ENCODE measurements at places on chromosomes 2 and 18. TPM values are rescaled to one million over a fixed set of nuclear protein-coding genes. Genes with fewer than 3 reads are reported as not detected.

- no peak for DNase-seq
These were observed 5.1 kb downstream of the EHD3 start for GRCh38 chr2:31238906-31239592.

The PREPL gene
- total RNA-seq, result 22.0 TPM

The REG1A gene
- not detected for total RNA-seq

DNA sequence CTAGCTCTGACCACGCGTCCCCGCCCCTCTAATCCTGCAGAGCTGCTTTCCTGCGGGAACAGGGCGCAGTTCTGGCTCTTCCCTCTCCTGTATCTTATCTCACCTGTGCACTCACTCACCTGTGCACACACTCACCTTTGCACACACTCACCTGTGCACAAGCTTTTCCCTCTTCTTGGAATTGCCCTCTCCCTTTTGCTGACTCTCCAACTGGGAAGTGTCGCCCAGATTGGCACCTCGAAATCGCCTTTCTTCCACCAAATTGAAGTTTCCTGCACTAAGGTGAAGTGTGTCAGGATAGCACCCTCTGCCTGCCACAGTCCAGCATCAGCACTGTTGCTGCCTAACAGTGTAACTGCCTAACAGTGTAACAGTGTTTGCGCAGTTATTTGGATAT lies 566 bp upstream of the CMPK2 start:
- peak; percentile 28 for DNase-seq

- DNase-seq, result no peak
These were observed 5.9 kb upstream of the DNAJC27 start for GRCh38 chr2:24977631-24978030.

DNA sequence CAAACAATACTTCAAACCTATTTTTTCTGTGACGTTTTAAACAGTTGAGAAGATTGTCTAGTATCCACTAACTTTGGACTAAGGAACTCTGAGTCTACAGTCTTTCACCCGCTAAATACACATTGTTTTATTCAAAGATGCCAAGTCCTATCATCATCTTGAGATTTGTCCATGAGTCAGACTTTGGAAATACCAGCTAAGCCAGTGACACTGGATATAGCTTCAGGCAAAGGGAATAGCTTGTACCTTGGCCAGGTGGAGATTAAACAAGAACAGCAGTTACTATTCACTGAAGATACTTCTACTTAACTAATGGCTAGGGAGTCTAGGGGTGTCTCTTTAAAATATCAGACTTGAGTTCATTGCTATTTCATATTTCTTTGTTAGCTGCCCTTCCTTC lies 137.5 kb downstream of the COMMD1 start:
- DNase-seq, result no peak

- no peak for DNase-seq
These were observed 138.9 kb downstream of the PXDN start for GRCh38 chr2:1605102-1606045.

GRCh38 chr2:43569921-43570320 lies 25.9 kb downstream of the THADA start:
- no peak for DNase-seq

The DYNAP gene
- total RNA-seq, result not detected

GRCh38 chr2:168727904-168728470 lies 74.5 kb upstream of the NOSTRIN start:
- no peak for DNase-seq

The VAMP5 gene
- 35.1 TPM for total RNA-seq

DNA sequence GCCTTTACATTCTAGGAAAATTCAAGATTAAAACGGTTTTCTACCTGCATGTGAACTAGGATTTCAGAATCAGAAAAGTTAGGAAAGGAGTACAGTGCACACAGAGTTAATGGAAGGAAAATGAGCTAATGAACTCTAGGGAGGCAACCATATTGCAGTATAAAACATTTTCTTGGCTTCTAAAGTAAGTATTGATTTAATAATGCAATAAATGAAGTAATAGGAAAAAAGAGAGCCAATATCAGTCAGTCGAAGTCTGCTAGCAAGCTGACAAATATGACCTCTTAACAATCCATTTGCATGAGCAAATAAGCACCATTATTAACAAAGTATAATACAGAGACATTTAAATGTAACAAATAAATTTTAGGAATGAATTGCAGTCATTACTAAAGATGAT lies 80.2 kb upstream of the COL3A1 start:
- no peak for DNase-seq

DNA sequence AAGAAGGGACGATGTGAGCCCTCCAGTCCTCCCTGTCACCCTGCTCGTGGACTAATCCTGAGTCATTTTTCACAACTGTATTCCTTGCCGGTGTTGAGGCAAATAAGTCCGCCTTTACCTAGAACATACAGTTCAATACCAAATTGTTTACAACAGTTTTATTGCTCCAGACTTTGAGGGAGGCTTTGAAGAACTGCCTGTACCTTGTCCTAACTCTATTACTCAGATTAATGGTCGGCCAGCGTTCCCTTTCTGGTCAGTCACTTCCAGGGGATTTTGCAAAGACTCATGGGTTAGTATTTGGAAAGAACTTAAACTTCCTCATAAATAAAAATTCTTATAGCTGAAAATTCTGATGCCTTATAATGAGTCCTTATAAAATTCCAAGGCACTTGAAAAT lies 85.1 kb upstream of the ZNF532 start:
- no peak for DNase-seq

The EMILIN2 gene
- total RNA-seq, result 6.2 TPM

The RBKS gene
- total RNA-seq, result 1.7 TPM

The TUBA3E gene
- total RNA-seq, result not detected

The GKN1 gene
- total RNA-seq, result not detected

The ABCG5 gene
- total RNA-seq, result not detected

- DNase-seq, result no peak
These were observed 189.9 kb downstream of the SLC4A10 start for GRCh38 chr2:161814008-161814660.

DNA sequence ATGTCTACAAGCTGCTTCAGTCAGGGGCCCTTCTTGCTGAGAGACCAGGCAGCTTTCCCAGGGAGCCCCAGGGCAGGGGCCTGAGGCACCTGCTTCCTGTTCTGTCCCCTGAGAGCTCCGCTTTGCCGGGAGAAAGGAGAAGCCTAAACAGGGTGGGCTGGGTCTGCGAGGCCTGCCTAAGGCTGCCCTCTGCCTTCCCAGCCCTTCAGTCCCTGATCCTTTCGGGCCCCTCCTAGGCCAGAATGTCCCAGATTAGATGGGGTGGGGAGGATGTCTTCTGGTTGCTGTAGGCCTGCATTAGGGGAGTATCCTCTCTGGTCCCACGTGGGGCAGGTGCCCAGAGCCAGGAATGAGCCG lies 72.4 kb downstream of the TGOLN2 start:
- DNase-seq, result no peak

GRCh38 chr18:48540251-48541025 lies 1.6 kb downstream of the CTIF start:
- peak; percentile 65 for DNase-seq

DNA sequence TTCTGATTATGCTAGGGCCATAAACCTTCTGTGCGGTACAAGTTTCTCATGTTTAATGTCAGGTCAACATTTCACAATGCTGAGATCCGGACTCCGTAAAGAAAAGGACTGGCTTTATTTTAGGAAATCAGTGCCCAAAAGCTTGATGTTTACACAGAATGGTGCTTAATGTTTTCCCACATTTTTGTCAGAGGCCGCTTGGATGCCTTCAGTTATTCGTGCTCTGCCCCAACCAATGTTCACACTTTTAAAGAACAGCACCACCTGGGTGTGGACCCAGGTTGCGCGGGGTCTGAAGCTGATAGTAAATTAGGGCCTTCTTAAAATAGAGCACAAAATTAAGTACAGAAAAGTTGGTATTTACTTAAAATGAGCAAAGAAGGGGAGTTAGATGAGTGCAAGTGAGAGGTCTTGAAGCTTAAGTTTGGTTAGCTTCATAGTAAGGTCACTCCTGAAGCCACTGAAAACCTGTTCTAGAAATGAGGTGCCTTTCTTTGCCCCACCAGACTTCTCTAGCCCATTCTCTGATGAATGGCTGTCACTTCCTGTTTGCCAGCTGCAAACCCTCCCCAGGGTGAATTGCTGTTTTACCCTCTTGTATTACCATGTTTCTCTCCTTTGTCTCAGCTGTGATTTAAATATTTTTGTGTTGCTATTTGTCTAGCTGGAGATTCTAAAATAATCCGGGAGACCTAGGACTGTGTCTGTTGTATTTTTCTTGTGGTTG lies 20.5 kb downstream of the SLC3A1 start:
- no peak for DNase-seq

- no peak for DNase-seq
These were observed 10.6 kb downstream of the SCN3A start for GRCh38 chr2:165193178-165193777.

All from naive thymus-derived CD4-positive, alpha-beta T cell (primary cell).